Smooth muscle cell of trachea (primary cell): ENCODE measurements at places on chromosomes 3 and 15. TPM values are rescaled to one million over a fixed set of nuclear protein-coding genes. Genes with fewer than 3 reads are reported as not detected.

The CD200 gene
- total RNA-seq: not detected in 2 replicates

The XPC gene
- 61.7 and 86.0 TPM in 2 replicates for total RNA-seq

The AADACL2 gene
- not detected in 2 replicates for total RNA-seq

The STRIT1 gene
- not detected in 2 replicates for total RNA-seq

The SMAD6 gene
- 16.6 and 23.3 TPM in 2 replicates for total RNA-seq

The LCTL gene
- total RNA-seq: 2.6 TPM in 2 replicates

The ABCF3 gene
- total RNA-seq: 47.3 and 89.0 TPM in 2 replicates

The ADCY5 gene
- total RNA-seq: 0.44 and 0.66 TPM in 2 replicates

The CCDC9B gene
- total RNA-seq: 21.2 and 39.2 TPM in 2 replicates

The THAP10 gene
- 2.5 and 3.3 TPM in 2 replicates for total RNA-seq

The GPX1 gene
- 250 and 395 TPM in 2 replicates for total RNA-seq

The GOLGA8T gene
- not detected in 2 replicates for total RNA-seq

The PCBP4 gene
- total RNA-seq: 56.0 and 73.1 TPM in 2 replicates

The ZMYND10 gene
- total RNA-seq: 1.5 and 2.9 TPM in 2 replicates

The DGKG gene
- total RNA-seq: 0.17 and 0.87 TPM in 2 replicates

The UACA gene
- total RNA-seq: 107 and 164 TPM in 2 replicates

The GOLGA6L7 gene
- not detected in 2 replicates for total RNA-seq

The DNAJA4 gene
- 3.1 and 3.6 TPM in 2 replicates for total RNA-seq

The ACP3 gene
- total RNA-seq: 0.99 and 4.5 TPM in 2 replicates
